ENCODE measurements at places on chromosomes 5 and 9. TPM values are rescaled to one million over a fixed set of nuclear protein-coding genes. Genes with fewer than 3 reads are reported as not detected.
A peak's percentile ranks its signal among the peaks of the same experiment; 100 is the strongest.

DNA sequence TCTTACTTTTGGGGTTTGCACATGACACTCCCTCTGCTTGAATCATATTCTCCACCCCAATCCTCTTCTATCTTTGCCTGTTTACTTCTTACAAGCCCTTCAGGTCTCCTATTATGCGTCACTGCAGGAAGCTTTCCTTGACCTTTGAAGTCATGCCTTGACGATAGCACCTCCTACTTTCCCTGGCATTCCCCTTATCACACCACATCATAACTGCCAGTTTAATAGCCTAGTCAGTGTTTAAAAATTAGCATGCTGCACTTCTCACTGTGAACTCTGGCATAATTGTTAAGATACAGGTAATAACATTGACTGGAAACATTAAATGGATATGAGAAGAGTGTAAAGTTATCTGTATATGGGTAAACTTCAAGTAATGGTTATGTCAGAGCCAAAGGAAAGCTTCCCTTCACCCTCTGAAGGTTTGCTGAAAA is 37.1 kb upstream of the CEP120 start:
- H3K4me1 ChIP-seq, result no peaks in the 10 kb centered on the region
- no peak overlapping the region for H3K4me3 ChIP-seq
- H3K27me3 ChIP-seq, result no peaks in the 10 kb centered on the region
- no peak overlapping the region for H3K27ac ChIP-seq

GRCh38 chr9:95556521-95556920 is 39.8 kb upstream of the PTCH1 start:
- no peaks in the 10 kb centered on the region for H3K36me3 ChIP-seq
- no peak overlapping the region for H3K27ac ChIP-seq
- H3K4me1 ChIP-seq, result no peaks in the 10 kb centered on the region
- H3K27me3 ChIP-seq, result peaks cover 30% of the 10 kb centered on the region
- no peak for DNase-seq
- no peak overlapping the region for H3K4me3 ChIP-seq

DNA sequence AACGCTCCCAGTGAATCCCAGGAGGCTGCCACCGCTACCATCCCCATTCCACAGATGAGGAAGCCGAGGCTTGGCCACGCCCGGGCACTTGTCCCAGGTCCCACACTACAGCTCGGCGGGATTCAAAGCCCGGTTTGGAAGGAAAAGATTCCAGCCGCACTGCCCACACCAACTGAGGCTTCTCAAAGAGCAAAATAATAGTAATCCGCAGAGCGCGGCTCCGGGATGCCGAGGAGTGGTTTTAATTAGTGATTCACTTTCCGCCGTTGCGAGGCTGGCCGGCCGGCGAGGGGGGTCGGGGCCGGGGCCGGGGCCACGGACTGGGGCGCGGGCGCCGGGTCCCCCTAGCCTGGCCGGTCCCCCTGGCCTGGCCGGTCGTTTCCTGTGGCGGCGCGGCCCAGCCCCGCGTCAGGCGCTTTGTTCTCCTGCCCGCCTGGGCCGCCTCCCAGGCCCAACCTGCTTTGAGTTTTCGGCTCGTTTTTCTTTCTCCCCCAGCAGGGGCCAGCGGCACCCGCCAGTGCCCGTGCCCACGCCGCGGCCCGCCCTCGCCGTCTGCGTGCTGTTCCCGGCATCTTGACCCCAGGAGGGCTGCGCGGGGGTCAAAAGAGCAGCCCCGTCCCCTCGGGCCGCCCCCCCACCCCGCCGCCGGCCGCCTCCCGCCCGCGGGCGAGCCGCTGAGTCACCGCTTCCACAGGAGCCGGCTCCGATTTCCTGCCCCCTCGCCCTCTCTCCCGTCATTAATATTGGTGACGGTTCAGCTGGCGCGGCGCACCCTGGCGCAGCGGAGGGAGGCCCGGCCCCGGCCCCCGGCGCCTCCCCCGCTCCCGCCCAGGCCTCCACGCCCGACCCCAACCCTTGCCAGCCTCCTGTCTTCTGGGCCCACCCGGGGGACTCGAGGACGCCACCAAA is 31.2 kb downstream of the FGF18 start:
- H3K4me1 ChIP-seq, result peaks cover 10% of the 10 kb centered on the region
- H3K27ac ChIP-seq, result peak overlapping the region; percentile 83
- peak overlapping the region; percentile 56 for H3K4me3 ChIP-seq
- no peaks in the 10 kb centered on the region for H3K36me3 ChIP-seq

DNA sequence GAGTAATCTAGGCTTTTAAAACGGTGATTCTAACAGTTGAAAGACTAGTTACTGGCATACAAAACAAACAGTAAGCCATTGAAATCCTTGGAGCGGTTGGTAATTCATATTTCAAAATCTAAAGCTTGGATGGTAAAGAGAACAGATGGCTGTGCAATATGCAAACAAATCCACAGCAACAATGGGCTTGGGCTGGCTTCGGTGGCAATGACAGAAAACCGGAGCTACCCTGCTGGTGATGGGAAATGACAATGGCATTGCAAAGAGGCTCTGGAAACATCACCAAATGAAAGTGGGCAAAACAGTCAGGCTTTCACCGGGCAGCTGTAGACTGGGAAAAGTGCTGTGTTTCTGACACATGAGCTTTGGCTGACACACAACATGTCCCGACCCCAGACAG is 42.2 kb downstream of the MED27 start:
- no peak overlapping the region for H3K27ac ChIP-seq
- no peaks in the 10 kb centered on the region for H3K27me3 ChIP-seq
- no peaks in the 10 kb centered on the region for H3K4me1 ChIP-seq
- no peak for DNase-seq

DNA sequence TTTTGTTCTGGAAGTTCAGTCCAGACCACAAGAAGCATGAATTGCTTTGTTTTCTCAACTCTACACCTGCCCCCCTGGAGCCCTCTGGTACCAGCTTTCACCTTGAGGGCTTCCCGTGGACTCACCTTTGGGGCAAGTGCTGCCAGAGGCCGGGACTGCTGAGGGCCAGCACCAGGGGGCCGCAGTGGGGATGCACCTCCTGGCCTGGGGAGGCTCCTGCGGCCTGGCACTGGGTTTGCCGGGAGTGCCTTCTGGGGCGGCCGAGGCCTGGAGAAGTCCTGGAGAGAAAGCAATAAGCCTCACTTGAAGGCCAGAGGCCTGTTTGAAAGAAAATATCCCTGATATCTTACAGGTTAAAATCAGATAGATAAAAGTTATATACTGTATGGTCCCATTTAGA is 21.7 kb downstream of the NIPAL4 start:
- peaks cover 43% of the 10 kb centered on the region for H3K4me1 ChIP-seq
- H3K4me3 ChIP-seq, result no peak overlapping the region
- no peaks in the 10 kb centered on the region for H3K27me3 ChIP-seq
- H3K36me3 ChIP-seq, result peaks cover 28% of the 10 kb centered on the region

DNA sequence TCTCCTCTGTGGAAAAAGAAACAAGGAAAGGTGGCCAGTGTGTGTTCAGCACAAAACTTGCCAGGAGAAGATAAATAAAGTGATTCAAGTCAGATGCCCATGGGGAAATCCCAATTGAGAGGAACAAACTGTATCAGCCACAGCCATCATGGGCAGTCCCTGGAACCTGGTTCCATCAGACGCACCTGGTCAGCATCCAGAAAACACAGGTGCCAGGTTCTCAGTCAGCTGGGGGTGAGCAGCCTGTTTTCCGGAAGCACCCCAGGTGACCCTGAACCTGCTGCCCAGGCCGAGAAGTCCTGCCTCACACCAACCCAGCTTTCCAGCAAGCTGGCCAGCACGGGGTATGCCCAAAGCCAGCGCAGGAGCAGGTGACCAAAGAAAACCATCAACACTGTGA is 30.5 kb downstream of the PTCH1 start:
- peaks cover 10% of the 10 kb centered on the region for H3K4me1 ChIP-seq
- no peaks in the 10 kb centered on the region for H3K27me3 ChIP-seq
- no peak overlapping the region for H3K27ac ChIP-seq
- H3K4me3 ChIP-seq, result no peak overlapping the region

The IL4 gene
- total RNA-seq, result not detected

The DOCK8 gene
- 4.2 TPM for total RNA-seq

The FOXD4 gene
- 1.1 TPM for total RNA-seq

Data from sigmoid colon (tissue), 7 donors.